ENCODE measurements at places on chromosomes 12 and 14.

DNA sequence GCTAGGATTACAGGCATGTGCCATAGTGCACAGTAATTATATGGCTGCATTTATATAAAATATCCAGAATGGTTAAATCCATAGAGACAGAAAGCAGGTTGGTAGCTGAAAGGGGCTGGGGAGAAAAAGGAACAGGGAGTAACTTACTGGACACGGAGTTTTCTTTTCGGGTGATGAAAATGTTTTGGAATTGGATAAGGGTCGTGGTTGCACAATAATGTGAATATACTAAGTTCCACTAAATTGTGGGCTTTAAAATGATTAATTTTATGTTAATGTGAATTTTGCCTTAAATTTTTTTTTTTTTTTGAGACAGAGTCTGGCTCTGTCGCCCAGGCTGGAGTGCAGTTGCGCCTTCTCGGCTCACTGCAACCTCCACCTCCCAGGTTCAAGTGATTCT is 70.1 kb upstream of the BDKRB2 start:
- DNase-seq = no peak

- no peak for DNase-seq
Measured at GRCh38 chr12:94299846-94300245, 151.5 kb downstream of the PLXNC1 start.

DNA sequence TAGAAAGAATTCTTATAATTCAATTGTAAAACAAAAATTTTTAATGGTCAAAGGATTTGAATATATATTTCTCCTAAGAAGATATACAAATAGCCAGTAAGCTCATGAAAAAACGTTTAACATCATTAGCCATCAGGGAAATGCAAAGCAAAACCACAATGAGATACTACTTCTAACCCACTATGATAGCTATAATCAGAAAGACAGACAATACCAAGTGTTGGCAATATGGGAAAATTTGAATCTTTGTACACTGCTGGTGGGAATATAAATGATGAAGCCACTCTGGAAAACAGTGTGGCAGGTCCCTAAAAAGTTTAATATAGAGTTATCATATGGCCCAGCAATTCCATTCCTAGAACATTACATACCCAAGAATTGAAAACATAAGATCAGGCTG is 25.4 kb downstream of the RALGAPA1 start:
- DNase-seq = no peak

DNA sequence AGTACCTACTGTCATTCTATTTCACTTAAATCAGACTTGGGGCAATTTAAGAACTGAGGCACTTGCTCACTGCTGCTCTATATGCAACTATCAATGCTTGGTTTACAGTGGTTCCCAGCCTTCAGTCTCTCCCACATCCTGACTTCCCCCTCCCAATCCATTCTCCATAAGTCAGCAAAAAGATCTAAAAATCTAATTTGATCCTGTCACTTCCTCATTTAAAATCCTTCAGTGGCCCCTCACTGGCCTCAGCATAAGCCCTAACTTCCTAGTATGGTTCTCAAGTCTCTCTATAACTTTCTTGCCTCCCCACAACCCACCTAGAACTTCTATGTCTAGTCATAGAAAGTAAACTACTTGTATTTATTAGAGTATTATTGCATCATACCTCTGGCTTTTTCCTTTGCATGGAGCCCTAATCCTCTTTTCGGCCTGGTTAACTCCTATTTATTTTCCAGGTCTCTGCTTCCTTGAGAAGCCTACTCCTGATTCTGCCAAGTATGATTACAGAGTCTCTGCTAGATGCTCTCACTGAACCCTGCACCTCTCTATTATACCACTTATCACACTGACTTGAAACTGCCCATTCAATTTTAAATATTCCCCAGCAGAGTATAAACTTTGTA is 130.6 kb downstream of the RALGAPA1 start:
- no peak for DNase-seq

DNA sequence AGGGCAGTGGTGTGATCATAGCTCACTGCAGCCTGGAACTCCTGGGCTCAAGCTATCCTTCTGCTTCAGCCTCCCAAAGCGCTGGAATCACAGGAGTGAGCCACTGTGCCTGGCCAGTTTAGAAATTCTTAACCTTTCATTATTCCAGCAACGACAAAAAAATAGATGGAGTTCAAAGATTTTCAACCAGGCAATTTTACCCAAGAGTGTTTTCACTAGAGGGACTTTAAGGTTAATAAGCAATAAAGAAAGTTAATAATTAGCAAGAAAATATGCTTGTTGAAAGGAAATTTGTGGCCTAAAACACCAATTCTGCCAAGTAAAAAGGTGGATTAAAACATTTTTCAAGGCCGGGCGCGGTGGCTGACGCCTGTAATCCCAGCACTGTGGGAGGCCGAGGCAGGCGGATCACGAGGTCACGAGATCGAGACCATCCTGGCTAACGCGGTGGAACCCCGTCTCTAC is 14.8 kb downstream of the CDKL1 start:
- DNase-seq = no peak

- DNase-seq = no peak
Measured at GRCh38 chr12:38124247-38125012, 192.1 kb upstream of the ALG10B start.

DNA sequence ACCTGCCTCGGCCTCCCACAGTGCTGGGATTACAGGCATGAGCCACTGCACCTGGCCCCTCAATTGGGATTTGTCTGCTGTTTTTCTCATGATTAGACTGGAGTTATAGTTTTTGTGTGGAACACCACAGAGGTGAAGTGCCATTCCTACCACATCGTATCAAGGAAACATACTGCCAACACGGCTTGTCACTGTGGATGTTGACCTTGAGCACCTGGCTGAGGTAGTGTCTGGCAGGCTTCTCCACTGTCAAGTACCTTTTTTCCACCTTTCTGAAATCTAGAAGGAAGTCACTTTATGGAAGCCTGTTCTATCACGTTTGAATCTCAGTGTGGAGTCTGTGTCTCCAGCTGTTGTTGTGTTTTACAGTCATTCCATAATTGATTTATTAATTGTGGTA is 21.4 kb upstream of the SEL1L start:
- DNase-seq = no peak

DNA sequence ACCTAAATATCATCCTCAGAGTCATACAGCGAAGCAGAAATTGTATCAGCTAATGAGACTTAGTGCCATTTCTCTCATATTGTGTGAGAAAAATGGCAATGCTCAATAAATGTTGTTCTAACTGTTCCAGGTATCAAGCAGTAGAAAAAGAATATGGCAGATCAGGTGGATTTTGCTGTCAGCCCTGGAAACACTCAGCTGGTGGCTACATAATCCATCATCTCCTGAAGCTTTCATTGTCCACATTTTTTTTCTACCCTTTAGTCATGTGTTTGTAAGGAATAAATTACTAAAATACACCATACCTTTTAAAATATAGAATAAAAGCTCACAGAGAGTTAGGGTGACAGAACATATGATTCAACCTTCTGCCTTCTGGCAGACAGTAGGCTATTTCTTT is 840.3 kb downstream of the DIO2 start:
- DNase-seq = no peak

DNA sequence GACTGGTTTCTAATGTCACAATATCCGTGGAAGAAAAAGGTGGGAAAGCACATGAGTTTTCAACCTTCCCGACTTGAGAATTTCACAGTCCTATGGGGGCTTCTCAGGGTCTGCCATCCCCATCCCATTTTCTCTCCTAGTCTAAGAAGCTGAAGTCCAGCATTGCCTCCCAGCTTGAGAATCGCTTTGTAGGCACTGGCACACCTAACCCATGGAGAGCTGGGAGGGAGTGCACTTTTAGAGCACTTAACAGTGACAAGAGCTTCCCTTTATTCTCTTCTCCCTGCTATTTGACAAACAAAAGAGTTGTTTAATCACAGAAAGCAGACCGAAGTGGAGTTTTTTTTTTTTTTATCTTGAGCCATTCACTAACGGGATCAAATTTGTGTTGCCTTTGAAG is 22.8 kb upstream of the SRRM4 start:
- DNase-seq = no peak

DNA sequence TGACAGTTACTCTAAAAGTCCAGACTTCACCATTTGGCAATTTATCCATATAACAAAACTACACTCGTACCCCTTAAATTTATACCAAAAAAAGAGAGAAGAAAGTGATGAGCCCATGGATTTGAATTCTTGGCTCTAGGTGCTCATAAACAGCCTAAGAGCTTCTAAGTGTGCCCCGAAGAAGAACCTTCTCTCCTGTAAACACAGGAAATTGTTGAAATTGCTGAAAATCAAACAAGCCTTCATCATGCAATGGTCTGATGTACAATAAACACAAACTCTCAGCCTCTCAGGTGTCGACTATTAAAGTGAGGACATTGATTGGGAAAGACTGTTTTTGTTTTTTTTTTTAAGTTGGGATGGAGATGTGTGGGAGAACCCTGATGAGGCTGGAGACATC is 21.8 kb downstream of the PDE6H start:
- DNase-seq = no peak

GRCh38 chr12:131204416-131205274 is 250.9 kb downstream of the ADGRD1 start:
- no peak for DNase-seq

GRCh38 chr14:54654605-54655004 is 87.7 kb downstream of the SAMD4A start:
- DNase-seq = no peak

- DNase-seq = no peak
Measured at GRCh38 chr14:49451938-49452337, 134.2 kb downstream of the RPS29 start.

DNA sequence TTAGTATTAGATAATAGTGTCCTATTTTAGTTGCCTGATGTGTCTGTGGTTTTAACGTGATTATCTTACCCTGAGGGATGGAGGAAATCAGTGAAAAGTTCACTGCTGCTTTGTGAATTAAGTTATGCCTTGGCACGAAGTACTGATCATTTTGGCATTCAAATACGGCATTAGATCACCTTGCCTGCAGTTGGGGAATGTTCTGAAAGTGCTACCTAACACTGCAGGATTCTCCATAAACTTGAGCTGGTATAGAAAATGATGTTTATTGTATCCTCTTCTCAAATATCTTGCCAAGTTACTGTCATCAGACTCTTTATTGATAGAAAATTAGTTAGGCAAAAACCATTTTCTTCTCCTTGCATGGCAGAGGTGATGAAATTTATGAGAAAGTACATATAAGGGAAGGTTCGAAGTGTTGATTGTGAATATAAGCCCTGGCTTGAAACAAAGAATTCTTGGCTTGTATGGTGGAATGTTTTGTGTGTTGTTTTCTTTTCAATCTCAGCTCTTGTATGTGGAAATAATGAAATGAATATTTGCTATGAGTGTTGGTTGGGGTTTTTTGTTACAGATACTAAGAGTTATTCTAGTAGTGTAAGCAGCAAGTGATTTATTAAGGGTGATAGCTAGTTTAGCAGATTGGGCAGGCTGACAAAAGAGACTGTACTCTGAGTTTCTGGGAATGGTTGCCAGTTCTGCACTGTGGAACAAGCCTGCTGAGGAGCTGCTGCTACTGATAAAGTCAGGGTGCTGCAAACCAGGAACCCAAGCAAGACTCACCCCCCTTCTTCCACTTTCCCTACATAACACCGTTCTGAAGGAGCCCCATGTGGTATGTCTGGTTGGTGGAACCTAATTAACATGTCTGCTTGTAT is 448.3 kb downstream of the PCNX1 start:
- no peak for DNase-seq

DNA sequence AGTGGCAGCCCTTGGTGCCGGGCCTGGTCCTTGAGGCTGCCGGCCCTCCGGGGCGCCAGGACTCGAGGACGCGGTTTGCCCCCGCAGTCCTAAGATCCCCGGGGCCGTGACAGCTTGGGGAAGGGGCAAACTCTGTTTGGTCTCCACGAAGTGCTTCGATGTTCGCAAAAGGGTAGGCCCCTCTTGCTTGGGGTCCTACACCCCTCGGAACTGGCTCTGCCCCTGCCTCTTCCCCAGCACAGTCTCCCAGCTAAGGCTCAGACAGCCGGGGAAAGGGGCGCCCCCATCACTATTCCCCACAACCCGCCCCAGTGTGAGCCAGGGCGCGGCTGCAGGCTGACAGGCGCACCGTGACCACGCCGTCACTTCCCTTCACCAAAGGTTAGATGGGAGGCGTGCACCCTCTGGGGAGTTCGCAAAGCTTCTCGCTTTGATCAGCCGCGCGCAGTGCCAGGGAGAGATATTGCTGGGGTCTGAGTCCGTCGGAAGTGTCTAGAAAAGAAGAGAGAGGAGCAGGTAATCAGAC is 7.2 kb upstream of the OTX2 start:
- no peak for DNase-seq

- DNase-seq = no peak
Measured at GRCh38 chr14:67955261-67955660, 135.7 kb downstream of the RAD51B start.

- no peak for DNase-seq
Measured at GRCh38 chr14:92514844-92515514, 1.4 kb downstream of the RIN3 start.

- no peak for DNase-seq
Measured at GRCh38 chr14:49930720-49931119, 37.8 kb downstream of the ARF6 start.

GRCh38 chr14:91337699-91338335 is 79.8 kb downstream of the CCDC88C start:
- no peak for DNase-seq

GRCh38 chr14:74085047-74085637 is 386 bp downstream of the LIN52 start:
- no peak for DNase-seq

DNA sequence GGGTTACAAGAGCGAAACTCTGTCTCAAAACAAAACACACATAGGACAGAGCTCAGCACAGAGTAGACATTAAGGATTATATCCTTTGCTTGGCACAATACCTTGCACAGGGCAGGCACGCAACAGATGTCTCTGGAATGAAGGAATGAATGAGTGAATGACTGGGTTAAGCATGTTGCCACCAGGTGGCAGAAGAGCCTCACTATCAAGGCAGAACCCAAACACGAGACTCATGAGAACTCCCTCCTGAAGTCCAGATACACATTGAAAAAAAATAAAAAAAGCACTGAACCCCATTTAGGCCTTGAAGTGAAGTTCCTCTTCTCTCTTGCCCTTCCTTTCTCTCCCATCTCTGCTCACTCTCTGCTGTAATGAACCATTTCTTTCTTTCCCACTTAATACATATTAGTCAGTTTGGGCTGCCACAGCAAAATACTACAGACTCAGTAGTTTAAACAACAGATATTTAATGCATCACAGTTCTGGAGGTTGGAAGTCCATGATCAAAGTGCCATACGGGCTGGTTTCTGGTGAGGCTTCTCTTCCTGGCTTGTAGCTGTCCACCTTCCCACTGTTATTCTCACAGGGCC is 26.6 kb upstream of the LTA4H start:
- peak; percentile 85 for DNase-seq

GRCh38 chr12:107955966-107956643 is 173.0 kb upstream of the WSCD2 start:
- no peak for DNase-seq

DNA sequence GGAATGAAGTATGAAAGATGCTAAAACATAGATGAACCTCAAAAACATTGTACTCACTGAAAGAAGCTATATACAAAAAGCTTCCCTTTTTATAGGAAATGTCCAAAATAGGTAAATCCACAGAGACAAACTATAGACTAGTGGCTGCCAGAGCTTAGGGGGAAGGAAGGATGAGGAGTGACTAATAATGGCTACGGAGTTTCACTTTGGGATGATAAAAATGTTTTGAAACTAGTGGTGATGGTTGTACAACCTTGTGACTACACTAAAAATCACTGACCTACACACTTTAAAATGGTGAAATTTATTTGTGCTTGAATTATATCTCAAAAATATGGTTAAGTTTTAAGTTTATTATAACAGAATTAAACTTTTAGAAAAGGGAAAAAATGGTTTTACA is 37.1 kb upstream of the AMN1 start:
- DNase-seq = no peak

GRCh38 chr12:70724444-70724843 is 87.2 kb upstream of the PTPRB start:
- DNase-seq = no peak

- peak; percentile 75 for DNase-seq
Measured at GRCh38 chr14:105944632-105945610, 418.5 kb downstream of the TMEM121 start.

Data from CD4-positive, alpha-beta T cell treated with Interleukin-10 for 1 hour (primary cell).